ENCODE measurements at places on chromosomes 3 and 15. TPM values are rescaled to one million over a fixed set of nuclear protein-coding genes. Genes with fewer than 3 reads are reported as not detected.

- H3K27me3 ChIP-seq, result no peaks in the 10 kb centered on the region
- no peaks in the 10 kb centered on the region for H3K36me3 ChIP-seq
- H3K4me1 ChIP-seq, result no peaks in the 10 kb centered on the region
- no peak overlapping the region for H3K4me3 ChIP-seq
- no peak for DNase-seq
These were observed 238.7 kb upstream of the HES1 start for GRCh38 chr3:193897288-193897687.

DNA sequence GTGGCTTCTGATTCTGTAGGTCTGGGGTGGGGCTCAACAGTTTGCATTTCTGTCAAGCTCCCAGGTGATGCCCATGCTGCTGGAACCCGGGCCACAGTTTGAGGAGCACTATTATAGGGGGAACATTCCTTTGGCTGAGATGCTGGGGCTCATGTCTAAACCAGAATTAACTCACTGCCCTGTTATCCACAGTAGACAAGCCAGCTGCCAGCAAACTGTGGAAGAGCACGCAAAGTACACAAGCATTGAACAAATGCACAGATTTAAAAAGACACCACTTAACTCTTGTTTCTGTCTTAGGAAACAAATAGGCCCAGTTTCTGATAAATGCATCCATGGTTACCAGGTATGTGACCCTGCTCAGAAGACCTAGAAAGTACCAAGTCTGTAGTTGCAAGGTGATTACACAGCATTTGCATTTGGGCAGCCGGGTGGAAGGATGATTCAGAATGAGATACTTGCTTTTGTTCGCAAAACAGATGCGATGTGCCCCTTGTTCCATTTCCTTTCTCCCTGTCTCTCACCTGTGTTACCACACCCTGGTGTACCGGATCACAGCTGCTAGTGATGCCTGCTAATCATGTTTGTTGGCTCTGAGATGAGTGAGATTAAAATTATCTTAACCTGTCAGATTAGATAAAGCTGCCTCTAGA lies 12.4 kb downstream of the GYG1 start:
- H3K27ac ChIP-seq, result no peak overlapping the region
- peaks cover 13% of the 10 kb centered on the region for H3K4me1 ChIP-seq
- no peak for DNase-seq
- no peaks in the 10 kb centered on the region for H3K27me3 ChIP-seq
- peaks cover 7% of the 10 kb centered on the region for H3K36me3 ChIP-seq
- no peak overlapping the region for H3K4me3 ChIP-seq

DNA sequence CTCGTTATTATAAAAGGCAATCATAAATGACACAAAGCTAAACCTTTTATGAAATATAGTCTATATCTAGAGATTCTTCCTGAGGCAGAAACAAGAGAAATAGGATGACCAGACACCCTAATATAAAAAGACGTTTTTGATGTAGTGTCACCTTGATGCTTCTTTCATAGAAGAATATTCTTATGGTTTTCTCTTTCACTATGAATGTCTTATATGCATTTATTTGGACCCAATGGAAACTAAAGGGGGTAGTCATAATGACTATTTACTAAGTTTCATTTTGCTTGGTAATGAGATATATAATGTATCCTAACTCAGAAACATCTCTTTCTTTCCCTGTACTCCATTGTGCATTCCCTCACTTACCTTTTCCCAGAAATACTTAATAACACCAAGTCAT lies 393.9 kb downstream of the RAP2B start:
- H3K27ac ChIP-seq, result no peak overlapping the region
- no peaks in the 10 kb centered on the region for H3K27me3 ChIP-seq
- no peaks in the 10 kb centered on the region for H3K4me1 ChIP-seq
- no peaks in the 10 kb centered on the region for H3K36me3 ChIP-seq
- DNase-seq, result no peak

DNA sequence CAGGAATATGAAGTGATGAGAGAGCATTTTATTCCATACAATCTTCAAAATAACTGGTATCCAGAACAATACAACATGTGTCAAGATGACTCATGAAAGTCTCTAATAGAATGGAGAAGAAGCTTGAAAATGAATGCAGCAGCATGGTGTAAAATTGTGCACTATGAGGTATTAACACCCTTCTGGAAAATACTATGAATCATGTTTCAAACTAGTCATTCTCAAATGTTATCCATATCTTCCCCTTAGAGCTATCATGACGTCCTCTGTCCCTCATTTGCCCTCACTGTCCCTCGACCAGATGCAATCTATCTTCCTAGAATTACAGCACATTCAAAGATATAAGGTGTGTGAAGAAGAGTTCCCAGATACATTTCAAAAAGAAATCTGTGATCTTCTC lies 198.2 kb downstream of the NECTIN3 start:
- H3K4me3 ChIP-seq, result no peak overlapping the region
- DNase-seq, result no peak
- H3K27ac ChIP-seq, result no peak overlapping the region
- H3K36me3 ChIP-seq, result no peaks in the 10 kb centered on the region
- H3K27me3 ChIP-seq, result no peaks in the 10 kb centered on the region

GRCh38 chr3:178022599-178022998 lies 513.6 kb upstream of the KCNMB2 start:
- H3K27ac ChIP-seq, result no peak overlapping the region
- no peak overlapping the region for H3K4me3 ChIP-seq
- no peaks in the 10 kb centered on the region for H3K36me3 ChIP-seq
- H3K27me3 ChIP-seq, result no peaks in the 10 kb centered on the region
- no peaks in the 10 kb centered on the region for H3K4me1 ChIP-seq

COLQ gene
- 4.5 TPM for total RNA-seq

All from cardiac muscle cell (in vitro differentiated cells and primary cell).